ENCODE measurements at places on chromosomes 7 and 10.

DNA sequence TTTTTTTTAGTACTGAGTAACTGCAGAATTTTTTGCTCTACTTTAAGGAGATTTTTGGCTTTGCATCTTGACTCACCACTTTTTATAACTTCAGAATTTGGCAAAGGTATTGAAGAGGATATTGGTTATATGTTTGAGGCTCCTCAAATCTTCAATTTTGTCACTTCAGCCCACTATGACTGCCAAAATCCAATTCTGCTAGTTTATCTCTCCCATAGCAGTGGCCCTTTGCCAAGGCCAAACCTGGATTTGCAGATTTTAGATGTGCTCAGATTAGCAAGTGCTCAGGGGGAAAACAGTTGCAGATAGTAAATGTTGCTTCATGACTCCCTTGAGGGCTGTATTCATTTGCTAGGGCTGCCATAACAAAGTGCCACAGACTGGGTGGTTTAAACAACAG is 427.5 kb downstream of the ADRA2A start:
- ATAC-seq, result no peak
- peaks cover 3% of the 10 kb centered on the region for H3K27me3 ChIP-seq
- H3K4me3 ChIP-seq, result no peak overlapping the region
- no peak overlapping the region for H3K27ac ChIP-seq

DNA sequence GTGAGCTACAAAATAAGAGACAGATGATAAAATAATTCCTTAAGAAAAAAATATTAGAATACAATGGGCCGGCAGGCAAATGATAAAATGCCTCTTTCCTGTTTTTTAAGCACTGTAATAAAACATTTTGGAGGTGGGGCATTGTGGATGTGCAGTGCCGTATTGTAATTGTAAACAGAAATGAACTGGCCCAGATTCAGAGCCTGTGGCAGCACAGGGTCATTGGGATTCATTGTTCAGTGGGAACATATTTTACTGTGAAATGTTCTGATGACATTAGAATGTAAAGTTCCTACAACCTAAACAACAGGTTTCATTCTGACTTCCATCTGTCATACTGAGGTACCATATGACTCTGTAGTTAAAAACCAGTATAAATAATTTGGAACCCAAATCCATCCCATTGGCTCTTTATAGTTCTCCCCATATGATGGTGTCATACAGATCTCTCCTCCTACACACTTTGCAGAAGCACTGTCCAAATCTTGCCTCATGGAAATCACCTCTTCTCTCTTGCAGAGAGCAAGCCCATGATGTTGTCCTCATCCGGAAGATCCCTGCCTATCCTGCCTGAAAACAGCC is 264.6 kb downstream of the WDR37 start:
- no peak for ATAC-seq
- H3K36me3 ChIP-seq, result no peaks in the 10 kb centered on the region
- H3K27me3 ChIP-seq, result peaks cover 52% of the 10 kb centered on the region
- H3K27ac ChIP-seq, result no peak overlapping the region

DNA sequence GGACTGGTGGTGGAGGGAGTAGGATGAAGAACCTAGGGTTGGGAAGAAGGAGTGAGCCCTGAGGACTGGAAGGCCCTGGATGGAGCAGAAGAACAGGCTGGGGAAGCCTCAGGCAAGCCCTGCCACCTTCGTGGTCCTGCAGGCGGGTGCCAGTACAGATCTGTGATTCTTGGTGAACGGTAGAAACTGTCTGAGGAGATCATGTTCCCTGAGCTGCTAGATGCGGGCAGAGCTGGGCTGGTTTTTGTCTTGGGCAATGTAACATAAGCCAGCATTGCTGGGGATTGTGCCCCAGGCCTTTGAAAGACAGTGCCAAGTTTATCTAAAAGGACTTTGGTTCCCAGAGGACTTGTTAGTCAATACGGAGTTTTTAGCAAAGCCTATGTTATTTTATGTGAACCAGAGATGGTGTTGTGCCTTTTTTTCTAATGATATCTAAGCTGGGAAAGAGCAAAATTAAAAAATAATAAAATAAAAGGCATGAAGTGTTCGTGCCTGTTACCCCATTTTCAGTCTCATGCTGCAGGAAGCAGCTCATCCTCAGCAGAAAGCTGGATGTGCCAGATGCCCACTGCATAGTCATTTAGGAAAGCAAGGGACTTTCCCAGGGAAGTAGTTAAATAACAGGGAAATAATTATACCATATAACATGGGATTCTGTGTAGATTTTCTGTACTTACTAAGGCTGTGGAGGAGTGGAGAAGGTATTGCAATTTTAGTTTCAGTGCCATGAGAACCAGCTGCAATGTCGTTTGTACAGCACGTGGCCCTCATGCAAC is 24.4 kb upstream of the FIGNL1 start:
- peaks cover 23% of the 10 kb centered on the region for H3K27me3 ChIP-seq
- no peak overlapping the region for H3K4me3 ChIP-seq
- ATAC-seq, result no peak
- H3K27ac ChIP-seq, result no peak overlapping the region

DNA sequence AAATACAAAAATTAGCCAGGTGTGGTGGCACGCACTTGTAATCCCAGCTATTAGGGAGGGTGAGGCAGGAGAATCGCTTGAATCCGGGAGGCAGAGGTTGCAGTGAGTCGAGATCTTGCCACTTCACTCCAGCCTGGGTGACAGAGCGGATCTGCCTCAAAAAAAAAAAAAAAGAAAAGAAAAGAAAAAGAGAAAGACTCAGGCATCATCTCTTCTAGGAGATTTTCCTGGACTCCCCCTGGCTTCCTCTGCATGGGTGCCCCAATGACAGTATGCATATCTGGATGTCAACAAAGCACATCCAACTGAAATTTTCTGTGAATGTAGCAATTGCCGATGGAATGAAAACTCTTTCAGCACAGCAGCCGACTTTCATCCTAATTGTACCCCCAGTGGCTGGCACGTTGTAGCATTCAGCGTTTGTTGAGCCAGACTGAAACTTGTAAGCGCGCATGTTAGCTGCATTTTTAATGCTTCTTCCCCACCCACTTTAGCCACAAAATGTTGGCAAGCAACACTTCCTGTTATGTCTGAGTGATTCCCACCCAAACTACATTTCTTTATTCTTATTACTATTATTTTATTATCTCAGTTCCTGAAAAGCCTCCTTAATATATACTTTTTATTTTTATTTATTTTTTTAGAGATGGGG is 70.2 kb downstream of the PRTFDC1 start:
- no peaks in the 10 kb centered on the region for H3K27me3 ChIP-seq
- peaks cover under 1% of the 10 kb centered on the region for H3K36me3 ChIP-seq
- peak overlapping the region; percentile 46 for H3K27ac ChIP-seq
- peak; percentile 81 for ATAC-seq
- peak overlapping the region; percentile 36 for H3K4me3 ChIP-seq

- no peaks in the 10 kb centered on the region for H3K36me3 ChIP-seq
- no peak overlapping the region for H3K27ac ChIP-seq
- no peaks in the 10 kb centered on the region for H3K4me1 ChIP-seq
- H3K4me3 ChIP-seq, result no peak overlapping the region
Observed at GRCh38 chr10:86988520-86988919, 20.2 kb downstream of the ADIRF start.

DNA sequence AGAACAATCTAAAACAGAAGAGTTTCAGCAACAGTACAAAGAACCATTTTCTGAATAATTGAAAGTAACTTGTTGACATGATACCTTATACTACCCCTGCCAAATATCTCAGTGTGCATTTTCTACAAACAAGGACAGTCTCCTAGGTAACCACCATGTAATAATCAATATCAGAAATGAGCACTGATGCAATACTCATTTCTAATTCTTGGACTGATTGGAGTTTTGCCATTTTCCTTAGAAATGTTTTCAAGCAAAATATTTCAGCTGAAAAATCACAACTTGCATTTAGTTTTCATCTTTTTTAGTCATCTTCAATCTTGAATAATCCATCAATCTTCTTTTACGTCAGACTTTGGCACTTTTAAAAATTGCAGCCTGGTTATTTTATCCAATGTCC is 420.2 kb downstream of the CDC14C start:
- H3K36me3 ChIP-seq, result no peaks in the 10 kb centered on the region
- no peak overlapping the region for H3K4me3 ChIP-seq
- H3K4me1 ChIP-seq, result no peaks in the 10 kb centered on the region
- no peak overlapping the region for H3K27ac ChIP-seq

DNA sequence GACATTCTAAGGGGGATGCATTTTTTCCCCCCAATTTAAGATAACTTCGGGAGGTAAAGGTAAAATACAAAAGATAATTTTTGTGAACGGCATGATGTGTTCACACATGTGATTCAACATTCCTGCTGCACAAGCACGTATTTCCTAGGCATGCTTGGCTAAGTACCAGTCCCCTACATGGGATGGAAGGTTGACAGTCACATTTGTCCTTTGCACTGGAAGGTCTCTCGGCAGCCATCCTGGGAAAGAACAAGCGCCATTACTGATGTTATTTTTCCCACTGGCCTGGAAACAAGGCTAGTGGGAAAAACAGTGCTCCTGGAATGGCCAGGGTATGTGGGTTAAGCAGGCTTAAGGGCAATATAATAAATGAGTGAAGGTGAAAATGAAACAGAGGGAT is 276.2 kb upstream of the AOAH start:
- H3K27me3 ChIP-seq, result no peaks in the 10 kb centered on the region
- H3K36me3 ChIP-seq, result peaks cover 35% of the 10 kb centered on the region
- no peak overlapping the region for H3K27ac ChIP-seq
- no peak overlapping the region for H3K4me3 ChIP-seq
- ATAC-seq, result no peak
- no peaks in the 10 kb centered on the region for H3K4me1 ChIP-seq

DNA sequence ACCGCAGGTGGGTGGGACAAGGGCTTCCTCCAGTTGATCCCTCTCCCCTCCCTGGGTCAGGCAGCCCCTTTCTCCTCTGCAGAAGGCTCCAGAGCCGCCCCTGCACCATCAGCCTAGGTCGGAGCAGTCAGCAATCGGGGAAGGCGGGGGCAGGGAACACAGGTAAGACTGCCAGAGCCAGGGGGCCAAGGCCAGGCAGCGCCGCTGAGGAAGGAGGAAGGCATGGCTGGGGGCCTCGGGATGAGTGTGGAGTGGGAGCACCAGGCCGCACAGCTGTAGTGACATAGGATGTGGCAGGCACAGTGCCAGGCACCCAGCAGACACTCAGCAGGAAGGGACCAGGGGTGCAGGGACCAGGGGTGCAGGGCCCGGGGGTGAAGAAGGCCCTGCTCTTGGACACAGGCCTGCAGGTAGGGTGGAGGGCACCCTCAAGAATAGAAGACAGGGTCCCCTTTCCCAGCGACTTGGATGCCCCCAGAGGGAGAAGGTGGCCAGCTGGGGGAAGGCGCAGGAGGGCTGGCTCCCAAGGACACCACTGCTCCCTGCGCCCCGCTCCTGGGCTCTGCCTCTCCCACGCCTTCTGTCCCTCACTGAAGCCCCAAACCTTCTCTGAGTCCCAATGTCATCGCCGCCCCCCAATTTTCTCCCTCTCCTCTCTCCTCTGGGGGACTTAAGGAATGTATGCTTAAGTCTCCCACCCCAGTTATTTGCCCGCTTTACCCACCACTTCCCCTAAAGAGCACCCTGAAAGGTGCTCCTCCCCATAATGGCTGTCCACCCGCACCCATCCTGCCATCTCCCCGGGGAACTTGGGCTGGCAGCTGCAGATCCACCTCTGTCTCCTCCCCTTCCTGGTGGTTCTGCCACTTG is 38.5 kb downstream of the CAMK2B start:
- no peak overlapping the region for H3K4me3 ChIP-seq
- H3K27me3 ChIP-seq, result peaks cover 24% of the 10 kb centered on the region
- H3K4me1 ChIP-seq, result peaks cover 14% of the 10 kb centered on the region
- ATAC-seq, result no peak
- H3K27ac ChIP-seq, result no peak overlapping the region

GRCh38 chr7:1255080-1255816 is 22.6 kb downstream of the UNCX start:
- no peak for ATAC-seq
- H3K36me3 ChIP-seq, result no peaks in the 10 kb centered on the region
- H3K4me1 ChIP-seq, result no peaks in the 10 kb centered on the region
- H3K27me3 ChIP-seq, result peaks cover 67% of the 10 kb centered on the region
- H3K4me3 ChIP-seq, result no peak overlapping the region

GRCh38 chr10:66058594-66058993 is 867.2 kb upstream of the LRRTM3 start:
- H3K4me1 ChIP-seq, result no peaks in the 10 kb centered on the region
- H3K27ac ChIP-seq, result no peak overlapping the region
- H3K4me3 ChIP-seq, result no peak overlapping the region
- no peaks in the 10 kb centered on the region for H3K36me3 ChIP-seq
- no peaks in the 10 kb centered on the region for H3K27me3 ChIP-seq
- ATAC-seq, result no peak

- H3K27me3 ChIP-seq, result no peaks in the 10 kb centered on the region
- no peak overlapping the region for H3K27ac ChIP-seq
- H3K4me1 ChIP-seq, result peaks cover 33% of the 10 kb centered on the region
- no peaks in the 10 kb centered on the region for H3K36me3 ChIP-seq
- no peak overlapping the region for H3K4me3 ChIP-seq
- no peak for ATAC-seq
Observed at GRCh38 chr7:151007469-151007898, 16.7 kb downstream of the NOS3 start.

- H3K4me3 ChIP-seq, result no peak overlapping the region
- no peaks in the 10 kb centered on the region for H3K27me3 ChIP-seq
- H3K4me1 ChIP-seq, result no peaks in the 10 kb centered on the region
- no peak overlapping the region for H3K27ac ChIP-seq
- ATAC-seq, result no peak
Observed at GRCh38 chr7:123070702-123071286, 75.3 kb upstream of the TAS2R16 start.

DNA sequence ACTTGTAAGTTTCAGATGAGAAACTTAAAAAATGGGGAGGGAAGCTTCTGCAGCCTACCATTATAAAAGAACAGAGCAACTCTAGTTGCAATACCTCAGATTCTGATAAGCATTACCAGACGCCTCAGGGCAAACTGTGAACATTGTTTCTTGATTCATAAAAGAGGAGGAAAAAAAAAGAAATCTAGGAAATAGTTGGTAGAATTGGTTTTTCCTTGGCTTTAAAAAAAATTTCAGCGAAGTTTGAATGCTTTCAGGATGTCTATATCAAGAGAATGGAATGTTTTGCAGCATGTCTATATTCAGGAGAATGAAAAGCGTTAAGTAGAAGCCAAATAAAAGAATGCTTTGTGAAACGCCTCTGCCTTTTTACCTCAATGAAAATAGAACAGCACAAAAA is 17.5 kb upstream of the ANLN start:
- no peak overlapping the region for H3K27ac ChIP-seq
- no peak for ATAC-seq
- H3K36me3 ChIP-seq, result no peaks in the 10 kb centered on the region
- no peak overlapping the region for H3K4me3 ChIP-seq

All from stimulated activated memory B cell treated with anti-CD40 and anti-IgM and Interleukin-4, amounts not matched to agents 10 μg/mL and 1 μg/mL and 100 μg/mL, for 72 hours (primary cell).